Stimulated activated CD4-positive, alpha-beta T cell treated with anti-CD3 and anti-CD28 coated beads, Interleukin-2, amount 100 ng/mL, for 48 hours (primary cell): ENCODE measurements at places on chromosomes 5 and 9.

DNA sequence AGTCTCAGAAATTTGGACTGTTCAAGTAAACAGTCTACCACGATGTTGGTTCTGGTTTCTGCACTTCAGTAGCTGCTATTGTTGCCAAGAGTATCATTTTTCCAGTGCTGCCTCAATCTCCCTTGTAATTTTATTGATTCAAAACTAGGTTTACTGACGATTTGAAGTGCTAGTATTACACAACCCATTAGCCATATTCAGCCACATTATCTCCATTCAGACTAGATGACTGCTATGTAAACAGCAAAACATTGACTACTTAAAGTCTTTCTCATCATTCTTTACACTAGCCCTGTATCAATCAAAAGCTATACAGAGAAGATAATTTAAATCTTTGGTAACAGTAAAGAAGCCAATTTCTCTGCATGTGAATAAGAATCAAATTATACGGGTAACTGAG lies 102.0 kb upstream of the TSLP start:
- no peak for DNase-seq

- no peak for DNase-seq
These were observed 54.1 kb downstream of the ERMP1 start for GRCh38 chr9:5778805-5779204.

DNA sequence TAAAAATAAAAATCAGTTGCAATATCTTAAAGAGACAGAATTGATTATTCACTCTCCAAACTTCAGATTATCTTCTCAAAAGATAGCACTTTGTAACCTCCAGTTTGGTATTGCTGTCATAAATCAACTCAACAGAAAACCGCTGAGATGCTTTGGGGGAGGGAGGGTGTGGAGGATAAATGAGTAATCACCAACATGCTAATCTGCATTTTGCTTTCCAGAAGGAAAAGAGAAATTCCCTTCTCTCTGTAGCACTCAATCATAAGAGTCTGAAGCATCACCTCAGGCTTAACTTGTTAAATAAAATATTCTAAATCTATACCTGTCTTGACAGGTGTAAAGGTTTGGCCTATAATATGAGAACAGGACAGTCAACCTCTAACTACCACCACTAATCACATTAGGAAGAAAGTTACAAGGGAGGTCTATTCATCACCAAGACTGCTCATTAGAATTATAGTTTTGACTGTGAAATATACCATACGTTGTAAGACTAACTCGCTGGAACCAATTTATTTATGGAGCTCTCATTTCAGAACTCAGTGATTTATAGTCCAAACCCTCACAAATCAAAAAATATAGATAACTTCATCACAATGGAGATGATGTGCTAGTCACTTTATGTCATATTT lies 89.0 kb downstream of the PIK3R1 start:
- no peak for DNase-seq

DNA sequence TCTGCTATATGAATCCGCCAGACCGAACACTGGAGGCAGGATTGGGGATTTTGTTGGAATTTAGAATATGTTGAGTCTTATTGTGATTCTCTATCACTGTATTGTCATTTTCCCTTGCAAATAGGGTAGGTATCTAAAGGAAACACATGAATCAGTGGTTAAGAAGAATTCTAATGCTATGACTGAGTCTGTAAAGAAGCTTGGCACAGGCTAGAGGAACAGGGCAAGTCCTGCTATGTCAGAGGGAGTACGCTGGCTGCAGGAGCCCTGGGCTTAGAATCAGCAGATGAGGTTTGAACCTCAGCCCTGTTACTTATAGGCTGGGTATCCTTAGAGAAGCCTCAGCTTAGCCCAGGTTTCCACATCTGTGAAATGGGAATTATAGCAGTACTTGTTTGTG lies 198.1 kb downstream of the NR3C1 start:
- DNase-seq, result no peak

DNA sequence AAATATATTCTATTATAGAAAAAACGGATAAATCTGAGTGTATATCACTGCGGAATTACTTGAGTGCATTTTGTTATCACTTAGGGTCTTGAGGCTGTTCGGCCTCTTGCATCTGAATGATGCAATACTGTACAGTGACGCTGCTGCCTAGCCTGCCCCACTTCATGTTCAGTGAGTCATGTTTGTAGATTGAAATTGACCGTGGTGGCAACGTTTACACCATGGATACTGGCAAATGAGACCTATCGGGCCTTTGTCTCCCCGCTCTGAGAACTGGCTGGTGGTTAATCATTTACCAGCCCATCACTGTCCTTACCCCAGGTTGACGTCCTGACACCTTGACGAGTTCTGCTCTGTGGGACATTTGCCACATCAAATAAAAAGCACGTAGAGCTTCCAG lies 510.1 kb upstream of the ADAMTS16 start:
- DNase-seq, result no peak

DNA sequence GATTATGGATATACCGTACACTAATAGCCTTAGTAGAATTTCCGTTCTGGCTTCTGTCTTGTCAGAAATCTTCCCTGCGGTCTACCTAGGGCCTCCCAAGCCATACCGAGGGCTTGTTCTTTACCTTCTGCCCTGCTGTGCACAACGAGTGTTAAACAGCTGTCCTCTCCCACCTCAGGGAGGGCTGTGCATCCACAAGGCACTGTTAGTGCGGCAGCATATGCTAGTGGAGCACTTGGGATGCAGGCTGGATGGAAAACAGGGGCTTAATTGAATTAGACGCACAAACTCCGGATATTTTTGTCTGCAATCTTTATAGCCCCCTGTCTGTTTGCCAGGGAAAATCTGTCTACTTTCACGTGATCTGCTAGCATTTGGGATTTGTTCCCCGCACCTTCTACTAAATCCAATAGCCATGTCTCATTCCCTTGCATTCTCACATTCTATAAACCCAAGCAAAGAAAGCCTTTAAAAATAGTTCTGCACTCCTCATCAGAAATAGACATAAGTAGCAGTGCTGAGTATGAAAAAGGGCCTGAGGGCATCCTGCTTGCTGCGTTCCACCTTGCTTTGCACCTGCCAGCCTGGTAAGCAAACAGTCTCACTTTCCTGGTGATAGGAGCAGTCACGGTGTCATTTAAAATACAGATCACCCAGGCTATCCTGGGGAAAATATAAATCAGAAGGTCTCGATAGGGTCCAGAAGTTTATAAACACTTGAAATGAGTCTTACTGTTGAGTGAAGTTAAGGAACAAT lies 382.6 kb downstream of the RASEF start:
- no peak for DNase-seq

DNA sequence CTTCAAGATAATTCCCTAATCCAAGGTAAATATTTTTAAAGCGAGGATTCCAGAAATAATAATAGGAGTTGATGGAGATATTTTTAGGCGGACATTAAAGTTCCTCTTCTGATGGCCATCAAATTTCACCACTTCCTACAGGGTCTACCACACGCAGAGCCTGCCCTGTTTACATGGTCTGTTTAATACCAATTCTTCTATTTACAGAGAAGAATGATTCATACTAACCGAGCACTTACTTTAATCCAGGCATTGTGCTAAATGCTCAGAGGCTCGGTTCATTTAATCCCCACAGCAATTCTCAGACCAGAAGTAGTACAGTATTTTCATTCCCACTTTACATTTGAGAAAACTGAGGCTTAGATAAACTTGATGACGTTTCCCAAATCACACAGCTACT lies 3.0 kb upstream of the ITGA1 start:
- DNase-seq, result no peak
